ENCODE measurements at places on chromosomes 3 and 15. TPM values are rescaled to one million over a fixed set of nuclear protein-coding genes. Genes with fewer than 3 reads are reported as not detected.

Gene TERC
- 0.85 TPM for polyA plus RNA-seq

Gene TIPIN
- 2.7 TPM for polyA plus RNA-seq

Gene CASR
- polyA plus RNA-seq = 0.12 TPM

- DNase-seq = no peak
These were observed 62.4 kb upstream of the ADPGK start for GRCh38 chr15:72845981-72846383.

Gene SERINC4
- polyA plus RNA-seq = not detected

Gene FETUB
- polyA plus RNA-seq = 28.6 TPM

DNA sequence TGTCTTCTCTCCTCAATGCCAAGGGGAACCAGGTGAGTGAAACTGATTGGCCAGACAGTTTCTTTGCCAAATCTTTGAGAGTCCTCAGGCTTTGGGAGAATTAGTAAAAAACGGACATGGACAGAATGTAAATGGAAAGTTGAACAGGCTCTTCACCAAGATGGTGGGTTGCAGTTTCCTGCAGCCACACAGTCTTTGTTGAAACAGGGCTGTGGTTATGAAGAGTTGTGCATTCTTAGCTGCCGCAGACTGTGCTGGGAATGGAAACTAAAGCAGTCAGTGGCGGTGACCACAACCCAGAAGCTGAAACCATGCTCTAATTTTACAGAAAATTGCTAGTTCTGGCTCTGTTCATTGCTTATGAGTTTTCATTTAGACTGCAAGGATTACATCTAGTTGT, 42.1 kb upstream of the TASOR start:
- no peak for DNase-seq

- DNase-seq = no peak
These were observed 61.3 kb downstream of the VGLL4 start for GRCh38 chr3:11582191-11582968.

- no peak for DNase-seq
These were observed 246.8 kb downstream of the NR1D2 start for GRCh38 chr3:24191801-24192403.

DNA sequence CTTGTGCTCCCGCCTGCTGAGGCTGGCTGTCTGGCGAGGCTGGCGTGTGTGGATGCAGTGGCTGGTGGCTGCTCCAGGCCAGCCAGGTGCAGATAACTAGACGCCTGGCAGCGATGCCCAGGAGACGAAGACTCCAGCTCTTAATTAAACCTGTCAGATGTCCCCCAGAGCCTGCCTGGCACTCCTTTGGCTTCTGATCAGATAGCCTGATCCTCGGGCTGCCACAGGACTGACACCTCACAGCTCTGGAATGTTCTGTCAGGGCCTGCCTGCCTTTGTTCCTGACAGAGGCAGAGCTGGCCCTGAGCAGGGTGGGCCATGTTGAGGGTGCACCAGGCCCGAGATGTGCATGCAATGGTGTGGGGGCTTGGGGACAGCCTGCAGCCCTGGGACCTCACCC, 36.5 kb downstream of the PLXNA1 start:
- DNase-seq = no peak

DNA sequence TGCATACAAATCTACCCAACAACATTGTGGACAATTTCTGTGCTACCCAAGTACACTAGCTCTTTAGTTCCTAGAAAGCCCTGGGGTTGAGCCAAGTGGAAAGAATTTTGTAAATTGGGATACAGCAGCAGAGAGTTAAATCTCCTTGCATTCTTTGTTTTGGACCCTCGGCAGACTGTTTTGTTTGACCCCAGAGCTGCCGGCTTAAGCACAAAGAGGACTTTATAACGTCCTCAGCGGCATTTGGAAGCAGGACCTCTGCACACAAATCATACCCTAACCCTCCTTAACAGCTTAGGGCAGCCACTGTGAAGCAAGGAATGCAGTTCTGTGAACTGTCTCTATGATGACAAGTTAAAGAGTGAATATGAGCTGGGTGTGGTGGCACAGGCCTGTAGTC, 415.3 kb downstream of the CNTN4 start:
- DNase-seq = no peak

Gene AGTR1
- polyA plus RNA-seq = 39.5 TPM

Gene GRM7
- polyA plus RNA-seq = not detected

Gene PIK3CB
- 4.7 TPM for polyA plus RNA-seq

DNA sequence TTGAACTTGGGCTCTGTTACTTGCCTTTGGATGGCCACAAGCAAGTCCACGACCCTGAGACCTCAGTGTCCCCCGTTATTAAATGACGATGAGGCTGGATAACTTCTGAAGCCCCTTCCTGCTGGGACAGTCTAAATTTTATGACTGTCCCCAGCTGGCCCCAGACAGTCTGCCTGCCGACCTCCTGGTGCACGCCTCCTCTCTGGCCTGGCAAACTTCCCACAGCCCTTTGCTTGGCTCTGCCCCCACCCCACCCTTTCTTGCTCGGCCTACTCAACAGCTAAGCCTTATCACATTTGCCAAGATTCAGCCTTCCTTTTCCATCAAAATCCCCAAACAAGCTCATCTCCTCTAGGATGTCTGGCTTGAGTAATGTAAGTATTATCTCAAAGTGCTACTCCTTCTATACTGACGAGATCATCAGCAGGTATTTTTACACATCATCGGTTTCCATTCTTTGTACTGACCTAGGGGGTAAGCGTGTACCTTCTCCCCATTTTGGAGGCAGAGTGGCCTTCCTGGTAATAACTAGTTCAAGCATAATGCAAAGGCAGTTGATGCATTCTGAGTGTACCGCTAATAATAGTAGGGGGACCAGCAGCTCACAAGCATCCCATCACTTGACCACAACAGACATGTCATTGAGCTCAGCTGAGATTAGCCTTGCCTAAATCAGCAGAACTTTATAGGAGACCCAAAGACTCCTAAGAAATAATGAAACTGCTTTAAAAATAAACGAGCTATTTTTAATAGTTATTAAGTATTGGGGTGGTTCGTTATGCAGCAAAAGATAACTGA, 120.8 kb upstream of the HACD2 start:
- DNase-seq = no peak

DNA sequence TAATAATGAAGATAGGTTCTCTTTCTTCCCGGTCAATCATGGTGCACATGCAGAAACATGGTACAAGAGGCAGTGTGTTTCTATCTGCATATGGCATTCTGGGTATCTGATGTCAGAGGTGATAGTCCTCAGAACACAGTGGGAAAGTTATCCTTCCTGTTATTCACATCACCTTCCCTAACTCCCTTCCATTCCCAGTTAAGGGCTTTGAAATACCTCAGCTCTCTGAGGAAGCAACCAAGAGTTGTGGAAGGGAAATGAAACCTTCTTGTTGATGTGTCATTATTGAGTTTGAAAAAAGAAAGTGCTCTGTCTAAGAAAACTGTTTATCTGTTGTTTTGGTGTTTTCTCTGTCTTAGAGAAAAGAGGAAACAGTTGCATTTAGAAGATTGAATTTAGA, 21.9 kb upstream of the P2RY13 start:
- DNase-seq = no peak

DNA sequence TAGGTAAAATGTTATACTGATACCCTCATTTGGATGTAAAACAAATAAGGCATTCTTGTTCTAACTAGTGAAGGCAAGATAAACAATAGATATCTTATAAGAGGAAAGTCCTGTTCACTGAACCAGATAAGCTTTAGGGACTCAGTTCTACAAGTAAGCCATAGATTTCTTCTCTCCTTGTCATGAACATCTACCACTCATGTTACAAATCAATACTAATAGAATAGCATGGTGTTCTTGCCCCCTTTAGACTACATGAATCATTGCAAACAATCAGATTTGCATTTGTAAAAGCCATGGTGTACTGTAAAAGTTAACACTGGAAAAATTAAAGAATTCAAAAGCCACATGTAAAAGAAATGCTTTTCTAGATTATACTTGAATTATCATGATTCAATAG, 500.1 kb downstream of the NLGN1 start:
- no peak for DNase-seq

Gene FYTTD1
- polyA plus RNA-seq = 11.5 TPM
